ENCODE measurements at places on chromosomes 3 and 15. TPM values are rescaled to one million over a fixed set of nuclear protein-coding genes. Genes with fewer than 3 reads are reported as not detected.

The P2RY1 gene
- total RNA-seq, result 0.29 TPM

DNA sequence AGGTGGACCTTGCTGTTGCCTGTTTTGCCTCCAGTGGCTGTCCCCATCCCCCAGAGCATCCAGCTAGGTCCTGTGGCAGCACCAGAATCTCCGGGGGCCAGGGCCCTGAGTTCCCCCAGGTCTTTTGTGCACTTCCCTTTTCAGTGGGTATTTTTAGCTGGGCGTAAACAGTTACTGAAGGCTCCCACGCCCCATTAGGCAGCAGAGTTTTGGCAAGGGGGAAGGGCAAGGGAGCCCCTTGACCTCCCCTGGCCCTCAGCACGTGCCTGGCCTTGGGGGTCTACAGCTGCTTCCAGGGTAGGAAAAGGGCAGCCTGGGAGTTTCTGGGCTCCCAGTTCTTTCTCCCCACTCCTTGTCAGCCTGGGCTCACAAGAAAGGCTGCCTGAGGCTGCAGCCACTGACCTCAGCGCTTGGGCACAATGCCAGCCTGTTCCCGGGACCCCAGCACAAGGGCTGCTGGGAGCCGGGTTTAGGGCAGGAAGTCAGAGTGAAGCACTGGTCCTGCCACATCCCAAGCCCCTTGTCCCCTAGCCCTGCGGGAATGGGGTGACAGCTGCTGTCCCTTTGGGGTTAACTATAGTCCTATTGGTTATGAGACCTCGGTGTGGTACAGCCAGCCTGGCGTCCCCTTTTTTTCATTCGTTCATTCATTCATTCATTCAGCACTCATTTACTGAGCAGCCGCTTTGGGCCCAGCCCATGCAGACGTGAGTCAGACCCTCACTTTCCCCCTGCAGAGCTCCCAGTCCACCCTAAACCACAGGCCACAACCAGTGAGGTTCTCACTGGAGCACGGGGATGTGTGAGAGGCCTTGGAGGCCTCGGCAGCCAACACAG is 8.4 kb downstream of the CSK start:
- no peak for DNase-seq

The C2CD4B gene
- total RNA-seq, result not detected

- no peak for DNase-seq
Observed at GRCh38 chr3:31346542-31346979, 186.2 kb upstream of the STT3B start.

DNA sequence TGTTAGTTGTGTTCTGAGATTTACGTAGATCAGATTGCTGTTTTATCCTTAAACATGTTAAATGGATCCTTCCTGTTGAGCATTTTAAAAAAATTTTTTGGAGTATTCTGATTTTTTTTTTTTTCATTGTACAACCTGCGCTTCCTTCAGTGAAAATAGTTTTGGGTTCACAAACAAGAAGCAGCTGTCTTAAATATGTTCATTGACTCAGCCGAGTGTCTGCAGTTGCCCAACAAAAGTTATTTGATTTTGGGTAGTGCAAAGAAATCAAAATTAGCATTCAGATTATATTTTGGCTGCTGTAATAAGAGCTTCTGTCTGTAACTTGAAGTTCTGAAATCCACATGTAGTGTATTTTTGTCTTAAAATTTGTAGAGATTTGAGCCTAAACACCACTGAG is 148.2 kb downstream of the BBX start:
- no peak for DNase-seq

DNA sequence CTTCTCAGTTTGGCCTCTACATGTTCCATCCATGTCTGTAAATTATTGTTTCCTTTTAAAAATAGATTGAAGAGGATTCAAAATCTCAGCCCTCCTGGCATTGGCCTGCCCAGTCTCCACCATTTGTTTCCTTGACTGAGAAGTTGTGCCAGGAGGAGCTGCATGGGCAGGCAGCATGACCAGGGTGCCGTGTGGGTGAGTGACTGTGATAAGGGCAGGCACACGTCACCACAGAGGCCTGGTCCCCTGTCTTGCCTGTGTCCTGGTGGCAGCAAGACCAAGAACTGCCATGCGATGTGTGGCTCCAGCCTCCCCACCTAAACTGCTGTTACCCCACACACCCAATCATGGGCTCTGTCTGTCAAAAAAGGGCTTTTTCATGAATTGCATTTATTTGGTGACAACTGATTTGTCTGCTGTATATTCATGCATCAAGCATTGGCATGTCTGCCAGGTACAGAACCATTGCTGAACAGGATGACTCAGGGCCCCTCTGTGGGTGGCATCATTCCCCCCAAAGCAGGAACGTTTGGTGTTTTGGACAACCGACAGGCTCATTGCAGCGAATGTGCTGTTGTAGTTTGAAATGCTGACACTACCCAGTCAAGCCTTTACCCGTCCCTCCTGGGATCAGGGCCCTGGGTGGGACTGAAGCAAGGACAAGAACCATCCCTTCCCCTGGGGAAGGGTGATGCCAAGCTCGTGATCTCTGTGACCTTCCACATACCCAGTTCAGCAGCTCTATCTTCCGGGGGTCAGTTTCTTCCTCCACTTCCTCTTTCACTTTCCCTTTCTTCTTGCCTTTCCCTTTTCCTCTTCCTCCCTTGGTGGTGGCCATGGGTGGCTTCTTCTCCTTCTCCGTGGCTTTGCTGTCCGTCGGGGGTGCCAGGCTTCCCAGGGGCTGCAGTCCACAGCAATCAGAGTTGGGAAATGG is 51.6 kb downstream of the TRPM1 start:
- DNase-seq, result no peak

DNA sequence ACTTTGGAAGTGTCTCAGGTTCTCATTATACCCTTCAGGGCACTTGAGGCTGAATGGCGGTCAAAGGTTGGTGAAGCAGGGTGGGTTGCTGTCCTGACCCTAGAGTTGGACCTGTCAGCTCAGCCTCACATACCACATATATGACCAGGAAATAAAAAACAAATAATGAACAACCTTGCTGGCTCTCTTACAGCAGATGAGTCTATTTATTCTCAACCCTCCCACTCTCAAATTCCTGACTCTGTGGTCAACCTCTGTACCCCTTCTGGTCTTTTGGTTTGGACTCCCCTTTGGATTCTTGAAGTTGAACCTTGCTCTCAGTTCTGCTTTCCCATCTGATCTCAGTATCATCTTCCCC is 16.9 kb downstream of the PPP2R3A start:
- peak; percentile 85 for DNase-seq

The CLRN1 gene
- not detected for total RNA-seq

DNA sequence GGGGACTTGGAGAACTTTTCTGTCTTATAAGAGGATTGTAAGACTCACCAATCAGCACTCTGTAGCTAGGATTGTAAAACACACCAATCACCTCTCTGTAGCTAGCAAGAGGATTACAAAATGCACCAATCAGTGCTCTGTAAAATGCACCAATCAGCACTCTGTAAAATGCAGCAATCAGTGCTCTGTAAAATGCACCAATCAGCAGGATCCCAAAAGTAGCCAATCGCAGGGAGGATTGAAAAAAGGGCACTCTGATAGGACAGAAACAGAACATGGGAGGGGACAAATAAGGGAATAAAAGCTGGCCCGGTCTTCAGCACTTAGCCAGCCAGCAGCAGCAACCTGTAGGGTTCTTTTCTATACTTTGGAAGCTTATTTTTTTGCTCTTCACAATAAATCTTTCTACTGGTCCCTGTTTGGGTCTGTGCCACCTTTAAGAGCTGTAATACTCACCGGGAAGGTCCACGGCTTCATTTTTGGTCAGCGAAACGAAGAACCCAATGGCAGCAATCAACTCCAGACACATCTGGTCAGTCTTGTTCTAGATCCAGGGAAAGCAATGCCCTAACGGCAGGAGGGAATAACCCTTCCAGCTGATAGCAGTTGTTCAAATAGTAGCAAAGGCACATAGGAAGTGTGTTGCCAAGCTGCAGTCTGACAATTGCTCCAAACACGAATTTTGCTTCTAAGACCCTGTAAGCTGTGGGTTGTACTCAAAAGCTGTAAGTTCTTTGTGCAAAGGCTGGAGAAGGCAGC is 135.6 kb downstream of the TJP1 start:
- DNase-seq, result no peak

- no peak for DNase-seq
Observed at GRCh38 chr3:112253301-112253971, 40.6 kb downstream of the SLC9C1 start.

- no peak for DNase-seq
Observed at GRCh38 chr3:110180733-110181132, 843.4 kb upstream of the DPPA4 start.

DNA sequence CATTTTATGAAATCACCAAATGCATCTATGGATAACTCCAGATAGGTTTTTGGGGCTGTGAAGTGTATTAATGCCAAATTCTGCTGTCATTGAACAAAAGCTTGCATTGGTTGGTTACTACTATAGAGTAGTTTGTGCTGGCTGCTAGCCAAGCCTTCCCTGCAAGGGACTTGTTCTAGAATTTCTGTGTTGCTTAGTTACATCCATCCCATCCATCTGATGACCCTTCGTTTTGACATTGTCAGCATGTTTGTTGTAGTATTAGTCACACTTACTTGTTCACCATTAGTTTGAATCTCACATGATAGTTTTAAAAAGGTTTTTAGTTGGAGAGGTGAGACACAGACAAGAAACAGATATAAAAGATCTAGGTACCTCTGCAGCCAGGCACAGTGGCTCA is 7.0 kb upstream of the NIPA2 start:
- peak; percentile 25 for DNase-seq

GRCh38 chr3:99172736-99173657 is 271.5 kb upstream of the DCBLD2 start:
- DNase-seq, result peak; percentile 84

The KPNA4 gene
- 33.7 TPM for total RNA-seq

- peak; percentile 60 for DNase-seq
Observed at GRCh38 chr3:159200176-159200575, 398.3 kb downstream of the MFSD1 start.

The GPR15 gene
- total RNA-seq, result not detected

- no peak for DNase-seq
Observed at GRCh38 chr15:56839641-56840040, 78.8 kb upstream of the TCF12 start.

The POLR2M gene
- total RNA-seq, result 769 TPM

- DNase-seq, result no peak
Observed at GRCh38 chr3:181901626-181902025, 189.9 kb downstream of the SOX2 start.

DNA sequence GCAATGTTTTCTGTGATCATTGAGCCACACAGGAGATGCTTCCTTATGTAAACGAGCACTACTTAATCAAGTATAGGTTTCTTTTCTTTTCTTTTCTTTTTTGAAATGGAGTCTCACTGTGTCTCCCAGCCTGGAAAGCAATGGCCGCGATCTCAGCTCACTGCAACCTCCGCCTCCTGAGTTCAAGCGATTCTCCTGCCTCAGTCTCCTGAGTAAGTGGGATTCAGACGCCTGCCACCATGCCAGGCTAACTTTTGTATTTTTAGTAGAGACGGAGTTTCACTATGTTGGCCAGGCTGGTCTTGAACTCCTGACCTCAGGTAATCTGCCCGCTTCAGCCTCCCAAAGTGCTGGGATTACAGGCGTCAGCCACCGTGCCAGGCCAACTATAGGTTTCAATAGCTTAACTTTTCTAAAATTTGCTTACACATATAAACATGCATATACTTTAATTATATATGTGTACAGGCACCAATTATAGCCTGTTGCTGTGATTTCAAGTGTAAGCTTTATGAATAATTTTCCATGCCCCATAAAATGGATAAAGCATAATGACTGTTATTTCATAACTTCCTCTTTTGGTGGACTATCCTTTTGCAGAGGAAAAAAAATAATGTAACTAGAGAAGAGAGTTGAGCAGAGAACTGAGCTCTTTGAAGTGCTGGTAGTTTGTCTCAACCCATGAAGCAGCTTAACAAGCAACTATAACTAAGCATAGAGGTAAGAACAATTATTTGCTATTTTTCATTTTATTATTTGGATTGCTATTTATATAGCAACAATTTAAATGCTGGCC is 24.8 kb upstream of the MBNL1 start:
- no peak for DNase-seq

- DNase-seq, result no peak
Observed at GRCh38 chr3:71428841-71429596, 154.5 kb downstream of the FOXP1 start.

The DISP2 gene
- 0.87 TPM for total RNA-seq

DNA sequence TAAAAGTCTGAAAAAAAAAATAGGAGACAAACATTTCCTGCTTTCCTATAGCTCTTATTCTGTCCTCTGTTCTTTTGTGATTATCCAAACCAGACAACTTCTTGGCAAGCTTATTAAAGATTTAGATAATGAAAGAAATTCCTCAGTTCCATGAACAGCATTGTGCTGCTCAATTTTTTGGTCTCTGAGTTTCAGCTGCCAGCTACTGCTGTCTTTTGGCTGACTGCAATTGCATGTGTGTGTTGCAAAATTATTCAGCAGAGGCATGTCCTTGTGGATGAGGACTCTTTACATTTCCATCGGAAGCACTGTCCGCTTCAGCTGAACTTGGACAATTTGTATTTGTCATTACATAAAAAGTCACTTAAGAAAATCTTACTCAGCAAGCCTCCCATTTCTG is 397.3 kb upstream of the RASGRP1 start:
- DNase-seq, result no peak

GRCh38 chr3:99468918-99469317 is 169.5 kb upstream of the COL8A1 start:
- peak; percentile 9 for DNase-seq

DNA sequence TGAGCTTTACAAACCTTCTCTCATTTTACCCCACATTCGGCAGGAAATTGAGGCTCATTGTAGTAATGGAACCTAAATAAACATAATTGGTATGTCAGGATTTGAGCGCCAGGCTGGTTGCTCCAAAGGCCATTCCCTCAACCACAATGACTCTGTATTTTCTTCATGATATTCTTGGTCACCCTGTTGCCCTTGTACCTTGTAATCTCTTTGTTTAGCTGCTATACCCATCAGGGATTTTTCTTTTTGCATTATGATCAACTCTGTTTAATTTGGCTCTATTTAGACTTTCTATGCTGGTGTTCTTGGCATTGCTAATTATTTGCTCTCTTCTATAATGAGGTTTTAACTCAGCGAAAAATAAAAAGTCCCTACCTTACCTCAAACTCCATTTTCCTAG is 29.8 kb downstream of the DUOX2 start:
- no peak for DNase-seq

- DNase-seq, result no peak
Observed at GRCh38 chr15:94287794-94288246, 56.5 kb downstream of the MCTP2 start.

The ZMYND10 gene
- total RNA-seq, result 3.9 TPM

The LTK gene
- total RNA-seq, result 0.29 TPM

DNA sequence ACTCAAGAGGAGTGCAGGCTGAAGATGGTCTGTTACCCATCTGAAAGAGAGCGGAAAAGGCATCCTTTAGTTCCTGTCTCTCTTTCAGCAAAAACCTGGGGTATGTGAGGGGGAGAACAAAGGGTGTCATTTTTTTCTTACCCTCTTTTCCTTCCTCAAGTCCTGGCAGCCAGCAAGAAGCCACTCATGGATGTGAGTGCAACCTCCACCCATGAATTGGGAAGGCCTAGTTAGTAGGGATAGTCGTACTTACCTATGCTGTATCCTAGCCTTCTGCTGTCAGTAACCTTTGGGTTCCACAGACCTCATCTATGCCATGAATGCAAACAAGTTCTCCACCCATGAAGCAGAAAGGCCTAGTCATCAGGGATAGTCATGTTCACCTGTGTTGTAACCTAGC is 472.8 kb downstream of the ZIC1 start:
- DNase-seq, result no peak

GRCh38 chr3:39262846-39263245 is 17.0 kb downstream of the CX3CR1 start:
- DNase-seq, result no peak

The ACP3 gene
- 0.15 TPM for total RNA-seq

GRCh38 chr3:197368821-197369220 is 70.4 kb upstream of the DLG1 start:
- no peak for DNase-seq

The PAQR9 gene
- total RNA-seq, result 0.12 TPM

- DNase-seq, result no peak
Observed at GRCh38 chr15:68992696-68993095, 21.8 kb upstream of the NOX5 start.
